ENCODE measurements at places on chromosomes 16 and 17.

- no peak for DNase-seq
Observed at GRCh38 chr16:55906123-55906522, 30.9 kb upstream of the CES5A start.

DNA sequence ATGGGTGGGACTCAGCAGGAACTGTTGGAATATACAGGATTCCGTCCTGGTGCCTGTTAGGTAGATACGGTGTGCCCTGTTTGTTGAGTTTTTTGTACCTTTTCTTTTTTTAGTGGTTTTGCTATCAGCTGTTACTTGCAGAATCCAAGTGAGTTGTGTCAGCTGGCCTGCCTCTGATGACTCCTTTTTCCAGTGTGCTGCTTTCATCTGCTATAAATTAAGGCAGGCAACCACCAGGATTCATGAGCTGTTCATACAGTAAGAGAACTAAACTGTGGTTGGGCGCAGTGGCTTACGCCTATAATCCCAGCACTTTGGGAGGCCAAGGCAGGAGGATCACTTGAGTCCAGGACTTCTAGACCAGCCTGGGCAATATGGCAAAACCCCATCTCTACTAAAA is 79.9 kb downstream of the WNT3 start:
- DNase-seq = no peak

GRCh38 chr16:87311387-87311786 is 5.8 kb downstream of the C16orf95 start:
- DNase-seq = no peak

DNA sequence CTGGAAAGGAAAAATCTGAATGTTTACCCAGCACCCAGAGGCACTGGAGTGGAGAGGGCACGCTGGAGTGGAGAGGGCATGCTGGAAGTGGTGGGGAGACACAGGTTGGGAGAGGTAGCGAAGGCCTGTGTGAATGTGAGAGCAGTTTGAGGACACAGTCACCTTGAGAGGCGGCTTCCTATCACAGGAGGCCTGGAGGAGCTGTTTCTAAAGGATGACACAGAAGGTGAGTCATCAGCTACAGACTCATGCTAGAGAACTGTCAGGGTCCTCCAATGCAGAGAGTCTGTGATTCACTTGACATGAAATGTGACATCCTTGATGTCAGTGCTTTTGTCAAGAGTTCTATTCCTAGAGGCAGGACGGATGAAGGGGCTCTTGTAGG is 13.8 kb downstream of the CTRL start:
- no peak for DNase-seq

DNA sequence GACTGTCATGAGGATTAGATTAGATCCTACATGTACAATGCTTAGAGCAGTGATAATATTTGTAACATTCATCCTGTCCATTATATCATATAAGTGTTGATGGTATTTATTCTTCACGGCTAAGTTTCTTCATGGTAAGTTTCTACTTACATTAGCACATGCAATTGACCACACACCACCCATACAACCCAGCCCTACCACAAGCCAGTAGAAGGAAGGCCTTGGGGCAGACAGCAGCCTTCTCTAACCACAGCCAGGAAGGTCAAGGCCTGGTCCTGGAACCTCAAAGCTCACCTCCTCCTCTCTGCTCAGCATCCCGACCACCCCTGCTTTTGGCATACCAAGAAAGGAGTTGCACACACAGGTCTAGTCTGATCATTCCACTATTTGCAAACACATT is 245.2 kb upstream of the SDK2 start:
- DNase-seq = no peak

DNA sequence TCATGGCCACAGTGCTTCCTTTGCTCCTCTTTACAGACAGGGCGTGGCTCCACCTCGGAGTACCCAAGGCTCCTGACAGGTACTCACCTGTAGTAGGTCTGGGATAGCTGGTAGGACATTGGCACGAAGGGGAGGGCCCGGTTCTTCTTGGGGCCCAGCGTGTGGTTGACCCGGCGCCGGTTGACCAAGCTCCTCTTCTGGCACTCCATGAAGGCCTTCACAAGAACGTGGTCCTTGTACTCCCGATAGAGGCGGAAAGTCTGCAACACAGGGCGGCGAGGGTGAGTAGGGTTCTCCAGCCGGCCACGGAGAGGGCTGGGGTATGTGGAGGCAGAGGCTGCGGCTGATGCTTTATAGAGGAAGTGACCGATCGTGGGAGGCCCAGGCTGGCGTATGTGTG is 69.7 kb downstream of the IL21R start:
- DNase-seq = no peak

GRCh38 chr16:4474192-4474961 is at the start of gene NMRAL1:
NMRAL1 (minus strand) TSS chr16:4474625; CDS start chr16:4474132, 493 bp downstream.
- DNase-seq = peak; percentile 84

DNA sequence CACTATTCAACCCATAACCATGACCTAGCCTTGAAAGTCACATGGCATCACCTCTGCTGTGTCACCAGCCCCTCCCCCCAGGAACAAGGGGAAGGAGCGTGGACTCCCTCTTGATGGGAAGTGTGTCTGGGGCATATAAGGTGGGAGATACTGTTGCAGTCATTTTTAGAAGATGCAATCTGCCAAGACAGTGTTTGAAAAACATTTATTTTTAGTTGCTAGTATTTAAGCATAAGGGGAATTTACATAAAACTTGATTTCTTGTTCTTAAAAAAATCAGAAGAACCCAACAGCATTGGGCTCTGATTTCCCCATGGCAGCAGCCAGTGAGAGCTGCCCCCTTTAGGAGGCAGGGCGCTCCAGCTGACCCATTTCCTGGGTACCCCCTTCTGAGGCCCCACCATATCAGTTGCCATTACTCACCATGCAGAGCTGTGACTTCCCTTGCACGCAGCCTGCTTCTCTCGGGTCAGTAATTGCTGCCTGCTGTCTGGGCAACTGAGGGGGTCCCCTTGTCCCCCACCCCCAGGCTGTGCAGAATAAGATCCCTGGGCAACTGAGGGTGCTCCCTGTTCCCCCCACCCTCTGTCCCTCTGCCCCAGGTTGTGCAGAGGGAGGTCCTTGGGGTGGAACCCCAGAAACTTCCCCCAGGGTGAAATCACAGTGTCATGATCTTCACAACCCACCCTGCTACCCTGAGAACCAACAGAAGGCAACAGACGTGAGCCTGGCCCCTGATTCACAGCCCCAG is 11.8 kb upstream of the CDC42EP4 start:
- no peak for DNase-seq

- DNase-seq = no peak
Observed at GRCh38 chr17:13989138-13989537, 80.2 kb upstream of the COX10 start.

DNA sequence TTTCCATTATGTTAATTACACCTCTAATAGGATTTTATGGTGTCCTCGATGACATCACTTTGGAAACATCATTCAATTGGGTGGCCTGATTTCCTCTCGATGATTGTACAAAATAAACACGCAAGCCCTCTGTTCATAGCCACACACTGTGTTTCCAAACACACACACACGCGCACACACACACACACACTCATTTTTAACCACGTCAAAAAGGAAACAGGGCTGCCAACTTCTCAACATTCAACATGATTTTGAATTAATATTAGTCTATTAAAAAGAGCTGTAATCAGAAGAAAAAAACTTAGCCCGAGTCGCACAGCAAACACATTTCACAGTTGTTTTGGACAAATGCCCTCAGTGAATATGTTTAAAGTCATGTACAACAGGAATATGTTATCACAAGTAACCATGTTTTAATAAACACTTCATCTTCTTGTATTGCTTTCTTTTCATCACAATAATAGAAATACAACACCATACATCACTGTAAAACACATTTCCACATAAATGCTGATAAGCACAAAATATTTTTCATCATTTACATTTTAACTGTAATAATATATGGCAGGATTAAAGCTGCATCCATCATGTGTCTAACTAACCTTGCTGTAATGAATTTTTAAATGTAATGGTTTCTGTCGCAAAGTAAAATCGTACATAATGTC is 219.1 kb upstream of the IRX3 start:
- no peak for DNase-seq

DNA sequence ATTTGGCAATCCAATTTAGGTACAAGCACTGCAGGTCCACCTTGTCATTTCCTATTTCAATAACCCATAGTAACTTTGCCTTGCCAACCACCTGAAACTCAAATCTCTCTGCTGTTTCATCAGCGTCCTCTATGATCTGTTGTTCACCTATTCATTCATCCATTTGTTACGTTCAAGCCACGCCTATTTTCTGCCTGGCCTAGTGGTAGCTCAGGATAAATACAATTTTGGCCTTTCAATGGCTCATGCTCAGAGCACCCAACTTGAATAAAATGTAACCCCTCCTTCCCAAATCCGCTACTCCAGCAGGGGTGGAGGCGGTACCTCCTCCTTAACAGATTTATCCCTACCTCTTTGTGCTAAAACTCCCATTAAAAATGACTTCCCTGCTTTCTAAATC is 3.6 kb upstream of the FBXO47 start:
- no peak for DNase-seq

DNA sequence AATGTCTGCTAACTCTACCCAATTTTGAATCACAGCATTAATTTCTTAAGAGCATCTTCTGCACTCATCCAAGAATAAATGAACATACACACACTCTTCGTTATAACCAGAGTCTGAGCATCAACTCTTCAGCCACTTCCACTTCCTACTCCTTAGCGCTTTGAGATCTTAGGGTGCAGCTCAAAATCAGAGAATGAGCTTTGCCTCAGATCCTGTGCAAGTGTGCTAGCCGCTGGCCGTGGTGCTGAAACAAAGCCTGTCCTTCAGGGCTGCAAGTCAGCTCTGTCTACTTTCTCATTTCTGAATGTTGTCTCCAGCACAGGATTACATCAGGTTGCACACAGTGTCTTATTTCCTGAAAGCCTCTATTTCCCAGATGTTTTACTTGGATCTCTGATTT is 165.4 kb downstream of the AIPL1 start:
- DNase-seq = no peak

GRCh38 chr17:55265311-55266021 is 706 bp downstream of the HLF start:
- DNase-seq = no peak

DNA sequence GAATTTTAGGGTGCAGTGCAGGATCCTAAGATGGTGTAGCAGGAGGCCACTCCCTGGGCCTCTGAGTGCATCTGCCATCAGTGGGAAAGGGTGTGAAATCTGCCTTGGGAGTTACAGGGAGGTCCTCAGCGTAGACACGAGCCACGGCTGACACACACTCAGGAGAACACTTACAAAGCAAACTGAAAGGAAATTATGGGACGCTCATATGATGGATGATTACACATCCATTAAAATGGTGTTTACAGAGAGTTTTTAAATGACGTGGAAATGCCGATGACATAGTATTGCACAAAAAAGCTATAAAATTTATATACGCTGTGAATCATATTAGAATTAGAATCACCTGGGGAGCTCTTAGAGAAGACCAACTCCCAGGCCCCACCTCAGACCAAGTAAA is 175.2 kb downstream of the CCDC182 start:
- no peak for DNase-seq

DNA sequence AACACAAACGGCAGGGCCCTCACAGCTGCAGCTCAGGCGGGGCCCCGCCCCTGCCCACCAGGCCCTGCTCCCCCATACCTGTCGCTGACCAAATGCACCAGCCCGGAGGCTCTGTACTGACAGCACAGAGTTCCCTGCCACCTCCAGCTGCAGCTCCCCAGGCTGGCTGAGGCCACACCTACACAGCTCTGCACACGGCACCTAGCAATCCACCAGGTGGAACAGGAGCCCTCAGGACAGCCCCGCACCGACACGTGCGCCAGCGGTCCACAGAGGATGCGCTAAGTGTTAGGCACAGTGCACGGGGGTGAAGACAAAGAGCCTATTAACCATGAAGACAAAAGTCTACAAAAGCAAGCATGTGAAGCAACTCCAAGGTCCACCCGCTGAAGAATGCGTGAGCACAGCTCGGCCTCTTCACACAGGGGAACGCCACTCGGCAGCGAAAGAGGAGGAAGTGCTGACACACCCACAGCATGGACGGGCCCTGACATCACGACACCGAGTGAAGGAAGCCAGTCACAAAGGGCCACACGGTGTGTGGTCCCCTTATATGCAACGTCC is 5.4 kb downstream of the ZCCHC14 start:
- DNase-seq = peak; percentile 14

GRCh38 chr17:72514321-72514861 is 393.6 kb downstream of the SOX9 start:
- DNase-seq = no peak

DNA sequence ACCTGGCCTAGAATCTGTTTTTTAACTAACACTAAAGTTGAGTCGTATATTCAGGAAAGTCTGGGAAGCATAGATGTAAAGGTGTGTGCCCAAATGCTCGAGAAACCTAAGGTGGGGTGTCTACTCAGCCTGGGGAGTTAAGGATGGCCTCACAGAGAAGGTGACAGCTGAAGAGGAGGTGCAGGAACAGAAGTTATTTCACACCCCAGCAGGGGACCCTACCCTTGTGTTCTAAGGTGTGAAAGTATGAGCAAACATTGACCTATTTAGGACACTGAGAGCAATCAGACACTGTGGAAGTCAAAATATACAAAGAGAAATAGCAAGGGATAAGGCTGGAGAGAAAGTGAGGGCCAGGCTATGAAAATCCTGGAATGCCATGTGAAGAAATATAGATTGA is 49.0 kb upstream of the DHX40 start:
- DNase-seq = no peak

DNA sequence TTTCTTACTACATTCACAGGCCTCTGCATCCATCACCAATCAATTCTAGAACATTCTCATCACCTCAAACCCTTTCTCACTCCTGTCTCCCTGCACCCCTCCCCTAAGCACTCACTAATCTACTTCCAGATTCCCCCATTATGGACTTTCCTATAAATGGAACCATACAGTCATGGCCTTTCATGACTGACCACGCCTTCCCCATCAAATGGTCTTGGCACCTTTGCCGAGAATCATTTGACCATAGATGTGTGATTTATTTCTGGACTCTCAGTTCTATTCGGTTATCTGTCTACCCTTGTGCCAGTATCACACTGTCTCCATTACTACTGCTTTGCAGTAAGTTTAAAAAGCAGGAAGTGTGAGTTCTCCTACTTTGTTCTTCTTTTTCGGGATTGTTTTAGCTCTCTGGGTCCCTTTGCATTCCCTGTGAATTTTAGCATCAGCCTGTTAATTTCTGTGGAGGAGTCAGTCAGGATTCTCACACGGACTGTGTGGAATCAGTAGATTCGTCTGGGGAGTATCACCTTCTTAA is 27.5 kb downstream of the GTF3C1 start:
- DNase-seq = no peak

- DNase-seq = no peak
Observed at GRCh38 chr17:46124695-46125592, 68.3 kb downstream of the KANSL1 start.

GRCh38 chr16:49022351-49022963 is 259.2 kb downstream of the CBLN1 start:
- DNase-seq = no peak

- DNase-seq = no peak
Observed at GRCh38 chr17:57289613-57290012, 33.3 kb downstream of the MSI2 start.

DNA sequence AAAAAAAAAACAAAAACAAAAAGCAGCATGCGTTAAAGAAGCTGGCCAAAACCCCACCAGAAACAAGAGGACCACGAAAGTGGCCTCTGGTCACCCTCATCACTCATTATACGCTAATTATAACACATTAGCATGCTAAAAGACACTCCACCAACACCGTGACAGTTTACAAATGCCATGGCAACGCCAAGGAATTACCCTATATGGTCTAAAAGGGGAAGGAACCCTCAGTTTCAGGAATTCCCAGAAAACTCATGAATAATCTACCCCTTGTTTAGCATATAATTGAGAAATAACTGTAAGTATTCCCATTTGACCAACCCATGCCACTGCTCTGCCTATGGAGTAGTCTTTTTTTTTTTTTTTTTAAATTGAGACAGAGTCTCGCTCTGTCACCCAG is 77.6 kb downstream of the EMP2 start:
- DNase-seq = no peak

Data from CMK (cell line).